ENCODE measurements at places on chromosomes 2 and 18.

DNA sequence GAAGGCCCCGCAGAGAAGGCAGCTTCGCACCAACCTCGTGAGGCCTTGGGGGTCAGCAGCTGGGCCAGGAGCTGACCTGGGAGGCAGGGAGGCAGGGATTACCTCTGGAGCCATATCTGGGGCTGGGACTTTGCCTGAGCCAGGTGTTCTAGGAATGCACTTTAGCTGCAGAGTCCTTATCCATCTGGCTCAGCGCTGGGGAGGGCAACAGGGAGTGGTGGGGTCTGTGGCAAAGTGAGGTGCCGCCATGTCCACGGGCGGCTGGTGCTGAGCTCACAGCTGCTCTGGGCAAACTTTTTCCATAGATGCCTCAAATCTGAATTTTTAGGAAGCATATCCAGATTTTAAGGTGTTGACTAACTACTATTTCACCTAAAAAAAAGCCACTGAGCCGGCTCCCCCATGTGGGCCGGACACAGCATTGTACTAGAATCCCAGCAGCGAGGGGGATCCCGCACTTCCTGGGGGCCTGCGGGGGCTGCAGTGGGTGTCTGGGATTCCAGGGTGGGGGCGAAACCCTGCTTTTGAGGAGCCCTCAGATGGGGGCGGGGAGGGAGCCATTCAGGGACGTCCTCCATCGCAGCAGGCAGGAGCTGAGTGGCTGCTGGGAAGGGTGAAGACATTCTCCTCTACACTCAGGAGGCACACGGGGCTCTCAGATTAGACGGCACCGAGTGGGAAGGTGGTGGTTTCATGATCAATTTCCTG lies 34.6 kb downstream of the RTP5 start:
- no peak for DNase-seq

DNA sequence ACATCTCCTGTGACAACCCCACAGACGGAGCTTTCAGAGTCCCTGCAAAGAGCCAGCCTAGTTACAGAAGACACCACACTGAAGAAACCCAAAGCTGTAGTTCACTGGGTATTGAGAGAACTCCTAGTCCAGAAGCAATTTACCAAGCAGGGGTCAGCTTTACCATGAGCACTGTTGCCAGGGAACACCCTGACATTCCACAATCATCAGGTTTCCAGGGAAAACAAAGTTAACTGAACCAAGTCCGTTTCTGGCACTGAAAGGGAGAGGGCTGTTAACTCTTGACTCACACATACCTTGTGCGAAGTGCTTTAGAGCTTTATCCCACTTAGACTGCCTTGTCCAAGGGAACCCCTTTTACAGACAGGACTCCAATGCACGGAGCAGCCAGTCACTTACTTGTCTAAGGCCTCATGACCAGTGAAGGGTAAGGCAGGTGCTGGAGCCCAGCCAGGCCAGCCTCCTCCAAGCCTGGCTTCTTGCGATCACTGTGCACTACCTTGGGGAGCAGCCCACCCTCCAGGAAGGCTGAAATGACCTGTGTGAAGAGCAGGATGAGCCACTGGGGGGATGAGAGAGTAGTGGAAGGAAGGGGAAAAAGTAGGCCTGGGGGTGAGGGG lies 53.9 kb downstream of the REEP1 start:
- DNase-seq = no peak

DNA sequence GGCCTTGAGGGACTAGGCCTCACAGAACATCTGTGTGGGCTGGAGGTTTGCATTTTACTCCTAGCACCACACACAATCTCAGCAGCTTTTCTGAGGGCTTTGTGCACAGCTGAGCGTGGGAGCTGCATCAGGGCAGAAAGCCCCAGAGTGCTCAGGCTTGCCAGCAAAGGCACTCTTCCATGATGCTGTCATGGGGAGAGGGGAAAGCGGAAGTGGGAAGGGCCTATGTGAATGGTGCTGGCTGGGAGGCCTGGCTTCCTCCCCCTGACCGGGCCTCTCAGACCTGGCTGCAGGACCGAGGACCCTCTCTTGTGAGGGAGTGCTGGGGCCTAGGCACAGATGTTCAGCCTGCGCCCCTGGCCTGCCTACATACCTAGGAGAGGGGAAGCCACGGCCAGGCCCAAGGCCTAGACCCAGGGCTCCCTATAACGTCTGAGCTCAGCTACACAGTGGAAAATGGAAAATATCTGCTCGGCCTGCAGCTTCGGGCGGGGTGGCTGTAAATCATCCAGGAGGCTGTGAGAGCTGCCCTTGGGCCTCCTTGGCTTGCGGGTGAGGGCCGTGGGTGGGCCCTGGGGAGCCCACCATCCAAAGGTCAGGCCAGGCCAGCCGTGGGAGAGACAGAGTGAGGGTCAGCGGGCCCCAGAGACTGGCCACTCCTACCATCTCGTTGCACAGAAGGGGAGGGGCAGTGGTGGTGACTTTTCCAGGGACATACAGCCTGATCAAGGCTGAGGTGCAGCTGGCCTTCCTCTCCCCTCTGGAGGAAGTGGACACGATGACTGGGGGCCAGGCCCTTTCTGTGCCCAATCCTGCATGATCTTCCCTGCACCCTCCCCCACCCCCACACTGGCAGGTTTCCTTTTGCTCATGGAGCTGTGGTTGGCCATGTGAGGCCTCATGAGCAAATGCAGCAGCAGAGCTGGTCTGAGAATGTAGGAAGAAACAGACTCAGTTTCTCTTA lies 22.8 kb downstream of the GLI2 start:
- no peak for DNase-seq

DNA sequence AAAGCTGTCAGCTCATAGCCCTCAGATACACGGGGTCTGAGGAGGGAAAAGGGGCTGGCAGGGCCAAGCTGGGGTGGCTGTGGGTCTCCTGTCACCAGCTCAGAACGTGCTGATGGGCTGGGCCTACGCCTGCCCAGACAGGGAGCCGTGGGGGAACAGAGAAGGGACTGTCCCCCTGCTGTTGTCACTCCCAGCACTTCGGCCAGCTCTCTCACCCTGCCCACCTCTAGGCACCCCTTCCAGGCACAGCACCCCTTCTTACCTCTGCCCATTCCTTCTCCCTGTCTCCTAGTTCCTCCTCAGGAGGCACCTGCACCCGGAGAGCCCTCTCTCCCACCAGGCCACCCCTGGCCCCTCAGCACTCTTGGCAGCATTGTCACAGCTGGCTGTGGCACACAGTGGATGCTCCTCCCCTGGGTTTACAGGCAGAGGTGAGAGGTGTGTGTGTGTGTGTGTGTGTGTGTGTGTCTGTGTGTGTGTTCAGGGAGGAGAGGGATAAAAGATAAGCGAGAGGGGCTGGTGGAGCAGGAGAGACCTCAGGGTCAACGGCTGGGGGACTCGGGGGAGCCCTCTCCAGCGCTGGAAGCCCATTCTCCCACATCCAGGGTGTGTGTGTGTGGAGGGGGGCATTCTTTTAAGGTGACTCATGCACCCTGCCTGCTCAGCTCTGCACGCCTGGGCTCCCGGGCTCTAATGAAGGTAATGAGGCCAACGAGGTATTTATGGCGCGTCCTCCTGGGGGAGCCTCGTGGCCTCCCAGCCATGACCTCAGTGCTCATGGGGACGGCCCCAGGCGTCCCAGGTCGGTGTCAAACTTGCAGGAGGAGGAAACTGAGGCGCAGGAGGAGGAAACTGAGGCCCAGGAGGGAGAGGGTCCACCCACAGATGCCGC lies 66.1 kb upstream of the SMAD7 start:
- DNase-seq = no peak

GRCh38 chr18:49360582-49360981 lies 99.9 kb downstream of the DYM start:
- DNase-seq = no peak

- no peak for DNase-seq
Measured at GRCh38 chr2:106117347-106117746, 76.8 kb downstream of the UXS1 start.

GRCh38 chr2:231362555-231363184 lies 32.8 kb upstream of the B3GNT7 start:
- no peak for DNase-seq
